ENCODE measurements at places on chromosomes 2 and 18. TPM values are rescaled to one million over a fixed set of nuclear protein-coding genes. Genes with fewer than 3 reads are reported as not detected.

The HOXD13 gene
- total RNA-seq: not detected

The AMER3 gene
- total RNA-seq: not detected

The TRPM8 gene
- not detected for total RNA-seq

The TBR1 gene
- not detected for total RNA-seq

The ASXL3 gene
- not detected for total RNA-seq

The STPG4 gene
- total RNA-seq: 0.33 TPM

The RNF125 gene
- total RNA-seq: 3.5 TPM

The HRH4 gene
- total RNA-seq: not detected

The SLC9A4 gene
- total RNA-seq: not detected

The ACOXL gene
- not detected for total RNA-seq

The CYBRD1 gene
- total RNA-seq: 9.6 TPM

The CHRNG gene
- not detected for total RNA-seq

The KLHL41 gene
- total RNA-seq: not detected

The SERPINB3 gene
- not detected for total RNA-seq

The SERPINB13 gene
- not detected for total RNA-seq

The DPYSL5 gene
- not detected for total RNA-seq

The RBM43 gene
- total RNA-seq: 3.6 TPM

The PRSS56 gene
- total RNA-seq: not detected

The MRO gene
- total RNA-seq: not detected

The CREG2 gene
- 0.27 TPM for total RNA-seq

The KRTCAP3 gene
- not detected for total RNA-seq

The NEU4 gene
- total RNA-seq: not detected

The CNTNAP5 gene
- not detected for total RNA-seq

The RNMT gene
- total RNA-seq: 15.6 TPM

The MC2R gene
- not detected for total RNA-seq

The LIMS2 gene
- total RNA-seq: 43.8 TPM

The EML6 gene
- 0.89 TPM for total RNA-seq

The MEP1B gene
- total RNA-seq: not detected

The RANBP2 gene
- 39.6 TPM for total RNA-seq

The LIMS3 gene
- total RNA-seq: 2.6 TPM

The DGKD gene
- 16.2 TPM for total RNA-seq

The PRKRA gene
- 46.2 TPM for total RNA-seq

The SERPINB5 gene
- total RNA-seq: not detected

The FHOD3 gene
- not detected for total RNA-seq

The C2orf72 gene
- total RNA-seq: not detected

The C1QL2 gene
- not detected for total RNA-seq

The ATP8B1 gene
- 54.6 TPM for total RNA-seq

The PID1 gene
- 0.53 TPM for total RNA-seq
